ENCODE measurements at places on chromosomes 2 and 18.

DNA sequence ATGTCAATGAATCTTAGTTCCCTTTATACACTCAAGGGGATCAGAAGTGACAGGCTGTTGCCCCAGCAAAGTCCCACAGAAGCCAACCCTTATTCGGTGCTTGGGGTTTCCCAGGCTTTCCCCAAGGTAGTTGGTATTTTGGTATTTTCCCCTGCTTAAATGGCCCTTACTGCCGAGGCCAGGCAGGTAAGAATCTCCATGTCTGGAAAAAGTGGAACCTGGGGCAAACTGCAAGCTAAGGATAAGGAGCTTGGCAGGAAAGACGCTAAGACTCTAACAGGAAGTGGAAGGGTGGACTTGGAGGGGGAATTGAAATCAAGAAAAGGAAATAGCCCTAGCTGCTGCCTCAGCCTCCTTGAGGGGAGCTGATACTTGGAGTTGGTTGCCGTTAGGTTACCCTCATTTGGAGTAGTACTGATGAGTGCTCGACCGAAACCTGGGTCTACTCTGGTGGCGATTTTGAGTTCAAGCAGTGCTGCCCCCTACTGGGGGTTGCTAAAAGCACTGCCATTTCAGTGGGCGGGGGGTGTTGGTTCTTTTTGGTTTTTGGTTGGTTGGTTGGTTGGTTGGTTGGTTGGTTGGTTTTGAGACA, 3.3 kb upstream of the GPBAR1 start:
- DNase-seq = no peak

GRCh38 chr2:133333181-133333580, 235.1 kb downstream of the NCKAP5 start:
- DNase-seq = no peak

GRCh38 chr18:34926683-34927082, 114.5 kb upstream of the MAPRE2 start:
- no peak for DNase-seq

- no peak for DNase-seq
Observed at GRCh38 chr2:112162341-112162740, 24.2 kb downstream of the FBLN7 start.

- no peak for DNase-seq
Observed at GRCh38 chr18:25349926-25350487, 2.0 kb downstream of the ZNF521 start.

GRCh38 chr18:49980896-49981295, 167.6 kb upstream of the ACAA2 start:
- DNase-seq = no peak

DNA sequence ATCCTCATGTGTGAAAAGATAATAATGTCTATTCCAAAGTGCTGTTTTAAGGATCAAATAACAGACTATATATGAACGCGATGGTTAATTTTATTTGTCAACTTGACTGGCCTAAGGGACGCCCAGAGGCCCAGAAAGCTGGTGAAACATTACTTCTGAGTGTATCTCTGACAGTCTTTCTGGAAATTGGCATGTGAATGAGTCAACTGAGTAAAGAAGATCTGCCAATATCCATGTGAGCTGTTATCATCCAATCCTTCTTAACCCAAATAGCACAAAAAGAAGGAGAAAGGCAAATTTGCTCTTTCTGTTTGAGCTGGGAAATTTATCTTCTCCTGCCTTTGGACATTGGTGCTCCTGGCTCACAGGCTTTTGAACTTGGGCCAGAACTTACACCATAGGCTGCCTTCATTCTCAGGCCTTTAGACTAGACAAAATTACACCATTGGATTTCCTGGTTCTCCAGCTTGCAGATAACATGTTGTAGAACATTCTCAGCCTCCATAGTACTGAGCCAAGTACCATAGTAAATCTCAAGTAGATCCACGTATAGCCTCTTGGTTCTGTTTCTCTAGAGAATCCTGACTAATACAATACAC, 114.7 kb upstream of the DOCK10 start:
- DNase-seq = no peak

- DNase-seq = no peak
Observed at GRCh38 chr2:53827398-53828175, 32.2 kb downstream of the GPR75 start.

DNA sequence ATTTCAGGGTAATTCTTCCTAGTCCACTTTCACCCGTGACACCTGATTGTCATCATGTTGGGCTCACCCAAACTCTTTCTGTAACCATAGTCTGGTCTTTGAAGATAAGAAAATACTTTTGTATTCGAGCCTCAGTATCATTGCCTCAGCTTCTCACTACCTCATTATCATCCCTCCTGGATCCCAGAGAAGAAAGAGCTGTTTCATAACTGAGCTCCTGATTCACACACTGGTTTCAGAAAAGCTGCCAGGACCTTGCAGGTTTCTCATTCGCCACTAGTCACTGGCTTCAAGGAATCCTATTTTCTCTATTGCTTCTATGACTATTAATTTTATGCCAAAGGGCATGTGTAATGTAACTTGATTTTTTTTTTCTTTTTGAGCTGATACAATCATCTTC, 2.9 kb upstream of the CRIM1 start:
- DNase-seq = no peak

DNA sequence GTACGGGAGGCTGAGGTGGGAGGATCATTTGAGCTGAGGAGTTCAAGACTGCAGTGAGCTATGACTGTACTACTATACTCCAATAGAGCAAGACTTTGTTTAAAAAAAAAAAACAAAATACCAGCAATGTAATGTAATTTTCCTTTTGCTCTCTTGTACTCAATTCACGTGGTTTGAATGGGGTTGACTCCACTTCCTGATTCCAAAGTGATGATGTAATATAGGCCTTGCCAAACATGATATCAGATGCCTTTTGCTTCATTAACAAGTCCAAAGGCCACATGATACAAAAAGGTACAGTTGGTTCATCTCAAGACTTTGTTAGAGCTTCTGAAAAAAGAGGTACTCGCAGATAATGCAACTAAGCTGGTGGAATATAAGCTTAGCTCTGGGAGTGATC, 321.8 kb downstream of the ZEB2 start:
- DNase-seq = no peak

DNA sequence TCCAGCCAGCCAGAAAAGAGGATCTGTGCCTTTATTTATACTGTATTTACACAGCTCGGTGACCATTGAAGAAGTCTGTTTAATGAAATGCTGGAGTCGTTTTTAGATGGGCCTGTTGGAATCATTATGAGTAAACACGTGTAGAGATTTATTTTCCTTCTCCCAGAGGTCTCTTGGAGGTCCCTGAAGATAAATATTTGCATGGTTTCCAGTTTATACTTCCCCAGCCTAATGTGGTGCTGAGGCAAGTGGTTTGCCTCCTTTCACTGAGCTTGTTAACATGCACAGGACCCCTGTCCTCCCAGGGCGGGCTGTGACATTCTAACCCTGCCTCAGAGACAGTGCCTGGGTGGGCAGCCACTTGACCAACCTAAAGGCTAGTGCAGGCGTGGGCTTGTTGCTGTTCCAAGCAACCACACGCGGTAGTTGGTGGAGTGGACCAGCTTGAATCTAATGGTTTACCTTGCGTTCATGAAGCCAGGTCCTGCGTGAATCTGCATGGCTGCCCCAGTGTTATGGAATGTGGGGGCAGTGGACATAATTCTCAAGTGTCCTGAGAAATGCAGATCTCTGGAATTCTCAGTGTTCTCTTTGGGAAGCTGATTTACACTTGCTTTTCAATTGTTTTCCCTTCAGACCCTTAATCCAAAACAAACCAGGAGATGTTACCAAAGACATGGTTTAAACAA, 130.2 kb upstream of the DLX2 start:
- DNase-seq = no peak

GRCh38 chr18:35311496-35311895, 21.5 kb upstream of the ZSCAN30 start:
- no peak for DNase-seq

Data from SHP77 treated with DMSO at 0.1 percent for 48 hours (cell line).